ENCODE measurements at places on chromosomes 1 and 21. TPM values are rescaled to one million over a fixed set of nuclear protein-coding genes. Genes with fewer than 3 reads are reported as not detected.
A peak's percentile ranks its signal among the peaks of the same experiment; 100 is the strongest.

DNA sequence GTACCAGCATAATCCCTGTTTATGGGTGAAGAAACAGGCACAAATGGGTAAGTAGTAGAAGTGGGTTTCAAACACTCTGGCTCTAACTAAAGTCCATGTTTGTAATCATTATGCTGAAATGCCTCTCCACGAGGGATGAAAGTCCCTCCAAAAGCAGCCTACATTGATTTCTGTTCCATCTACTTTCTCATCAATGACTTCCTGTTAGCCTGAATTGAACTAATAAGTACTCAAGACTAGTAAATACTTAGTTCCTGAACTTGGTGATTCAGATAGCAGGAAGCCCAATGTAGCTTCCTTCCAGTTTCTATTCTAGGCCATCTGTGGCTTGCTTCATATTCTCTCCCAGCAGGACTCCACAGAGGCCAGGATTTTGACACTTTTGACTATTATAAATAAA, 11.3 kb upstream of the BACH1 start:
- peaks cover 4% of the 10 kb centered on the region for H3K27me3 ChIP-seq
- H3K4me3 ChIP-seq = no peak overlapping the region
- peaks cover 14% of the 10 kb centered on the region for H3K4me1 ChIP-seq
- H3K36me3 ChIP-seq = peaks cover 7% of the 10 kb centered on the region

DNA sequence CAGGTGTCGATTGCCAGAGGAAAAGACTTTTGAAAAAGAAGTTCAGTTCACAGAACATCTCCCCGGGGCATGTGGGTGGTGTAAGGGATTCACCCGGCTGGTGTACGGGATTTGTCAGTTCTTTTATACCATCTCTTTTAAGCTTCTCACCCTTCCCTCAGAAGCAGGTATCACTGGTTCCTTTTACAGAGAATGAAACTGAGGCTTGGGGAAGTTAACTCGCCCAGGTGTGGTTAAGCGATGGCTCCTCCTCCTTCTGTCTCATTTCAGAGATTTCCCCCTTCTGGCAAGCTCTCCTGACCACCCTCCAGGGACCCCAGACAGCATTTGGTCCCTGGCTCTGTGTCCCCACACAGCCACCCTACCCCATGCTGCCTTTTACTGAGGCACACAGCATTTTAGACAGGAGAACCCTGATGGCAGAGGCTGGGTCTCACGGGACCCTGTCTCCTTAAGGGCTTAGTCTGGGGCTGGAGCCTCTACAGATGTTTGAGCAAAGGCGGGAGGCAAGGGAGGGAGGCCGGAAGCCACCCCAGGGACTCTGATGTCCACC, 2.8 kb upstream of the ECE1 start:
- H3K4me3 ChIP-seq = peak overlapping the region; percentile 85
- no peaks in the 10 kb centered on the region for H3K36me3 ChIP-seq
- no peaks in the 10 kb centered on the region for H3K27me3 ChIP-seq
- peak; percentile 90 for DNase-seq
- peaks cover 58% of the 10 kb centered on the region for H3K4me1 ChIP-seq

The SPRR2B gene
- not detected for polyA plus RNA-seq

- H3K27ac ChIP-seq = no peak overlapping the region
- H3K27me3 ChIP-seq = no peaks in the 10 kb centered on the region
- no peak for DNase-seq
- H3K4me1 ChIP-seq = peaks cover 37% of the 10 kb centered on the region
- peaks cover 16% of the 10 kb centered on the region for H3K36me3 ChIP-seq
- H3K4me3 ChIP-seq = no peak overlapping the region
Measured at GRCh38 chr1:51630922-51631321, 14.0 kb downstream of the OSBPL9 start.

- H3K4me1 ChIP-seq = no peaks in the 10 kb centered on the region
- DNase-seq = no peak
- no peak overlapping the region for H3K27ac ChIP-seq
- peaks cover 46% of the 10 kb centered on the region for H3K27me3 ChIP-seq
Measured at GRCh38 chr21:32249511-32250280, 29.2 kb downstream of the MIS18A start.

- peak overlapping the region; percentile 94 for H3K27ac ChIP-seq
- no peaks in the 10 kb centered on the region for H3K27me3 ChIP-seq
- H3K4me1 ChIP-seq = peaks cover 42% of the 10 kb centered on the region
- H3K4me3 ChIP-seq = peak overlapping the region; percentile 99
- H3K36me3 ChIP-seq = no peaks in the 10 kb centered on the region
Measured at GRCh38 chr1:37513795-37514349, 694 bp downstream of the MEAF6 start.

DNA sequence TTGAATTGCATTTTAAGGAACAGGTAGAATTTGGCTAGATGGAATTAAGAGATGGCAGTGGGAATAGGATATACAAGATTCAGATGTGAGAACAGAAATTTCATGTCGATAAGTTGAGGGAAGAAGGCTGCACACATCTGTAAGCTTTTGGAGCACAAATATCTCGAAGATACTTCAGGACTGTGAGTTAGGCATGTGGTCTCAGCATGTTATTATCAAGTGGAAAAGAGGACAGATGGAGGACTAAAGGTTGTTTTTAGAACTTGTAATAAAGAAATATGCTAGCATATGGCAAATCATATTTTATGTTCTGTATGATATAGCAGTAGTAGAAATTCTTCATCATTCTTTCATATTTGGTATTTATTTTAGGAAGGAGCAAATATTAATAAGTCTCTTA, 61.5 kb downstream of the KIF1B start:
- no peak overlapping the region for H3K4me3 ChIP-seq
- peaks cover 4% of the 10 kb centered on the region for H3K36me3 ChIP-seq
- DNase-seq = no peak
- no peak overlapping the region for H3K27ac ChIP-seq
- no peaks in the 10 kb centered on the region for H3K4me1 ChIP-seq

The CTH gene
- 1.7 TPM for polyA plus RNA-seq

DNA sequence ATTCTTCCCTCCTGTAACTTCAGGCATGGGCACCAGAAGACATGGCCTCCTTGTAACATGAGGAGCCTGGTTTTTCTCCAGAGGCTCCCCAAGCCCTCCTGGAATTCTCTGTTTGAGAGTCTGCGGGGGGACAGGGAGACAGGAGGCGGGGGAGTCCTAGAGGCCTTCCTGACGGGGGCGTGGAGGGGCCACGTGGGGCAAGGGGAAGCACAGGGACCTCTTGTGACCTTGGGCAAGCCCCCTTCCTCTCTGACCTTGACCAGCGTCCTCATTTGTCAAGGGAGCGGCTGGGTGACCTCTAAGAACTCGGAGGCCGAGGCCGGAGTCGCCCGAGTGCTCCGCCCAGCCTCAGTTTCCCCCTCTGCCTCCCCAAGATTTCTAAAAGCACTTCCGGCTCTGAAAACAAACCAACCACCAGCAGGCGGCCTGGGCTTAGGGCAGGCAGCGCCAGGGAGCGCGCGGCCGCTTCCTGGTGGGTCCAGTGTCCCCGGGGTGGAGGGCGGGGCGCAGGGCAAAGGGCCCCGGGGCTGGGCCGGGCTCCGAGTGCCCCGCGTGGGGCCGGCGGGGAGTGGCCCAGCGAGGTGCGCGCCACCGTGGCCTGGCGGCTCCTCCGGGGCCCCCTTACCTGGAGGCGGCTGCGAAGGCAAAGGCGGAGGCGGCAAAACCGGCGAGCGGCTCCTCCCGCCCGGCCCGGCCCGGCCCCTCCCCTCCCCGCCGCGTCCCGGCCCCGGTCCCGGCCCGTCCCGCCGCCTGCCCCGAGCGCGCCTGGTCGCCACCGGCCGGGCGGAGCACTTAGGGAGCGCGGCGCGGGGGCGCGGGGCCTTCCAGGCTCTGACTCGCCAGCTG, at the start of gene TMCO4:
Gene TMCO4 (minus strand): TSS at position 687 of the 846 bp plus-strand sequence. CDS start 19,158 bp downstream, outside the sequence.
- H3K36me3 ChIP-seq = peaks cover 4% of the 10 kb centered on the region
- peak; percentile 42 for DNase-seq

The LAMB3 gene
- polyA plus RNA-seq = not detected

The F5 gene
- polyA plus RNA-seq = 0.06 TPM

The TNNI3K gene
- 0.48 TPM for polyA plus RNA-seq

The MROH9 gene
- polyA plus RNA-seq = not detected

DNA sequence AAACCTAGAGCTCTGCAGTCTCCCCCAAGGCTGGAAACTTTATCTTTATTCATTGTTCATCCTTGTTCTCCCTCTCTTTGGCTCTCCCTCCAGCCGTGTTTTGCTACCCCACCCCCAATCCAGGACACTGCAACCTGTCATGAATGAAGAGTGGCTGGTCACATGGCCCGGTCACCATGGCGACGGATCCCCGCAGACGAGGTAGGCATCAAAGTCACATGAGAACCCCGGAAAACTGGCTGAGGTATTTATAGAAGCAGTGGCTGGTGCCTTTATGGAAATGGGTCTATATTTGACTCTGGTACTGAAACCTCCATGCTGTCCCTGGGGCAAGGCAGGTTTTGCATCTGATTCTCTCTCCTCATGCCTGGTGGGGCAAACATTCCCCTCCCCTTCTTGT, 13.4 kb upstream of the SLC6A17 start:
- peaks cover 13% of the 10 kb centered on the region for H3K4me1 ChIP-seq
- peak; percentile 11 for DNase-seq
- peak overlapping the region; percentile 13 for H3K4me3 ChIP-seq

GRCh38 chr1:28248273-28249012, 10.9 kb upstream of the SESN2 start:
- H3K4me1 ChIP-seq = peaks cover 46% of the 10 kb centered on the region
- no peaks in the 10 kb centered on the region for H3K27me3 ChIP-seq
- DNase-seq = peak; percentile 74

DNA sequence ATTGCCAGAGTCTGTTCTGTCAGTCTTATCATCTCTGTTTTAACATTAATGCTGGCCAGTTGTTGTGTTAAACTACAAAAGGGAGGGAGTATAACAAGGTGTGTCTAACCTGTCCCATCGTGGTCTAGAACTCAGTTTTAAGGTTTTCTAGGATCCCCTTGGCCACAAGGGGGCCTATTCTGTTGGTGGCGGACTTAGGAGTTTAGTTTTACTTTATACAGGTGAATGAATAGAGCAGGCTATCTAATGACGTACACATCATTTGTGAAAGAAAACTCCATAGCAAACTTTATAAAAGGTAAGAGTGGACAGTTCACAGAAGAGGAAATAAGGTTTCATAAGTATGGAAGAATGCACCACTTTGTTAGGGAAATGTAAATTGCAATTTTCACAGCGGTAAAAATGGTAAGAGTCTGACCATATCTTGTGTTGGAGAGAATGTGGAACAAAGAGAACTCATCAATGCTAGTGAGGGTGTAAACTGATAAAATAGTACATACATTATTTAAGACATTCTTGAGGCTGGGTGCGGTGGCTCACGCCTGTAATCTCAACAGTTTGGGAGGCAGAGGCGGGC, 2.5 kb upstream of the ATF6 start:
- no peaks in the 10 kb centered on the region for H3K27me3 ChIP-seq
- H3K4me3 ChIP-seq = peak overlapping the region; percentile 37
- H3K36me3 ChIP-seq = no peaks in the 10 kb centered on the region
- peaks cover 21% of the 10 kb centered on the region for H3K4me1 ChIP-seq
- H3K27ac ChIP-seq = peak overlapping the region; percentile 86
- DNase-seq = peak; percentile 33

DNA sequence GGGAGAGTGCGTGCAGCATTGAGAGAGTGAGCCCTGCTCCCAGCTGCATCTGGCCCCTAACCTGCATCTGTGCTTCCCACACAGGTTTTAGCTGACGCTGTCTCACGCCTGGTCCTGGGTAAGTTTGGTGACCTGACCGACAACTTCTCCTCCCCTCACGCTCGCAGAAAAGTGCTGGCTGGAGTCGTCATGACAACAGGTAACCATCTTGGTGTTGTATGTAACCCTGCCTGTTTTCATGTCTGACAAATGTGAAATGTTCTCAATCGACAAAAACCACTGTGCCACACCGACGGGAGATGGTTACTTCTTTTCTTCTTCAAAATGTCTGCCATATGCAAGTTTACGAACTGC, 105.8 kb downstream of the ADARB1 start:
- peaks cover 2% of the 10 kb centered on the region for H3K4me1 ChIP-seq
- no peak for DNase-seq
- no peaks in the 10 kb centered on the region for H3K27me3 ChIP-seq
- no peak overlapping the region for H3K27ac ChIP-seq

The KRTAP11-1 gene
- polyA plus RNA-seq = not detected

GRCh38 chr1:32122151-32122550, 14.3 kb downstream of the KPNA6 start:
- peak overlapping the region; percentile 41 for H3K27ac ChIP-seq
- peak; percentile 37 for DNase-seq
- peaks cover 65% of the 10 kb centered on the region for H3K4me1 ChIP-seq
- H3K36me3 ChIP-seq = no peaks in the 10 kb centered on the region

DNA sequence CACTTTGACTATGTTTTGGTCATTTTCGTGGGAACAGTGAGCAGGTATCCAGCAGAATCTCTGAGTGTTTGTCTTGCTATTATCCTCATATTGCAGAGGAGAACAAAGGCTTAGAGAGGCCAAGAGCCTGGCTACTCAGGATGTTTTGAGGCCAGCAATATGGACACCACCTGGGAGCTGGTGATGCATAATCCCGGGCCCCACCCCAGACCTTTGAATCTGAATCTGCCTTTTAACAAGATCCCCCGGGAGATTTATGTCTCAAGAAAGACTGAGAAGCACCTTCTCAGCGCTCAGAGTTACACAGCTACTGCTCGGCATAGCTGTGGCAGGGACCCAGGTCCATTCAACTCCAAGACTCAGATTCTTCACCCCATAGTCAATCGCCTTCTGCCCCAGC, 72.8 kb downstream of the PTPRU start:
- peaks cover 6% of the 10 kb centered on the region for H3K27me3 ChIP-seq
- H3K27ac ChIP-seq = no peak overlapping the region
- DNase-seq = no peak
- H3K4me3 ChIP-seq = no peak overlapping the region
- H3K36me3 ChIP-seq = no peaks in the 10 kb centered on the region

DNA sequence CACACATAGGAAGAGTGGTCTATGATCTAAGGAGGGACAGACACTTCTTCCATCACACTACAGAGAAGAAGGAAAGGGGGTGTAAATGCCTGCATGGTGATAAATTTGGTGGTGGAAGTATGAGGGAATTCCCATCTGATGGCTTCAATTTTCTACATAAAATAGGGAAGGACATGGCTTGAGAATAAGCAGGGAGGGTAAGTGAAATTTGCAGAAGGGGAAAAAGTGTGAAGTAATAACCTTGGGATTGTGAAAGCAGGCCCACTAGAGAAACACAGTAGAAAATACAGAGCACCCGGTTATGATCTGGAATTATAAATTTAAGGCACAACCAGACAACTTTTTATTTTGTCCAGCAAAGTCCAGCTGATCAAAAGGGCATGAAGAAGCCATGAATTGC, 22.7 kb upstream of the HIVEP3 start:
- H3K36me3 ChIP-seq = peaks cover 7% of the 10 kb centered on the region
- no peak overlapping the region for H3K4me3 ChIP-seq
- DNase-seq = no peak
- no peak overlapping the region for H3K27ac ChIP-seq
- no peaks in the 10 kb centered on the region for H3K4me1 ChIP-seq
- peaks cover 36% of the 10 kb centered on the region for H3K27me3 ChIP-seq

The TMCO4 gene
- polyA plus RNA-seq = 11.6 TPM
